Activated CD4-positive, alpha-beta T cell treated with anti-CD3 and anti-CD28 coated beads, Interleukin-2, amount 10 ng/mL, durations not matched to agents 24 days and 14 days (primary cell): ENCODE measurements at places on chromosomes 2 and 18. TPM values are rescaled to one million over a fixed set of nuclear protein-coding genes. Genes with fewer than 3 reads are reported as not detected.

GALNT14 gene
- total RNA-seq, result 0.31 and 0.33 TPM in 2 replicates

PID1 gene
- total RNA-seq, result not detected in 2 replicates

MAP3K19 gene
- not detected in 2 replicates for total RNA-seq

TCF7L1 gene
- 0.19 TPM in 1 of 2 replicates, not detected in the other for total RNA-seq

DNA sequence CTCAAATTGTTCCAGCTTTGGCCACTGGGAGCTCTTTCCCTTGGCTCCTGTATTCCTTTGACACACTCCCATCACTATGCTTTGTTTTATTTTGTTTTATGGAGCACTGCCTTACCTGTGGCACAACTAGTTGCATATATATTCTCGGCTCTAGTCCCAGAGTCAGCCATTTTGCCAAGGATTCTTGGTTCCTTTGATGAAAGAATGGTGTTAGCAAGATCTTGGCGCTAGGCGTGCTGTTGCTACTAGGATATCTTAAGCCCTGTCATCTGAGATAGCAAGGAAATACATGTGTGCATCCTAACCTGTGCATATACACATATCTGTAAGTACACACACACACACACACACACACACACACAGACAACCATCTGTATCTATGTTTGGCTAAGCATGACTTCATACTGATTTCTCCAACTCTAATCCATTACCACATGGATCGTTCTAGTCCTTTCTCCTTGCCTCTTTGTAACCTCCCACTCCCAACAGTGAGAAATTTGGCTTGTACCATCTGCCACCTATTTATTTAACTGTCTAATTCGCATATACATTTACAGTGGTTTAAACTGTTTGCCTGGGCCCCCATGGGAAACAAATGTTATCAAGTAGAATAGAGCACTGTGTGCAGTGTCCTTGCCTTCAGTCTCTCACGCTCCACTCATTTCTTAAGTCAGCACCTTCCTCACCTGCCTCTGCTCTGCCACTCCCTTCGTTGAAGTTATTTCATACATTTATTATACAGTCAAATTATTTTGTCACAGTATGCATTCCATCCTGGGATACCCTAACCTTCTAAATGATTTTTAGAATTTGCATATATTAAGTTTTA, 137.5 kb upstream of the MAP3K20 start:
- no peak for DNase-seq
